ENCODE measurements at places on chromosomes 3 and 15. TPM values are rescaled to one million over a fixed set of nuclear protein-coding genes. Genes with fewer than 3 reads are reported as not detected.

GOLGA6L10 gene
- total RNA-seq: 0.56 TPM

RETNLB gene
- not detected for total RNA-seq

ITIH1 gene
- not detected for total RNA-seq

NPAP1 gene
- not detected for total RNA-seq

SLC24A5 gene
- not detected for total RNA-seq

- no peak for DNase-seq
Observed at GRCh38 chr3:57919987-57920386, 88.2 kb upstream of the FLNB start.

GRCh38 chr3:15326673-15327072 is 5.7 kb downstream of the SH3BP5 start:
- no peak for DNase-seq

DNA sequence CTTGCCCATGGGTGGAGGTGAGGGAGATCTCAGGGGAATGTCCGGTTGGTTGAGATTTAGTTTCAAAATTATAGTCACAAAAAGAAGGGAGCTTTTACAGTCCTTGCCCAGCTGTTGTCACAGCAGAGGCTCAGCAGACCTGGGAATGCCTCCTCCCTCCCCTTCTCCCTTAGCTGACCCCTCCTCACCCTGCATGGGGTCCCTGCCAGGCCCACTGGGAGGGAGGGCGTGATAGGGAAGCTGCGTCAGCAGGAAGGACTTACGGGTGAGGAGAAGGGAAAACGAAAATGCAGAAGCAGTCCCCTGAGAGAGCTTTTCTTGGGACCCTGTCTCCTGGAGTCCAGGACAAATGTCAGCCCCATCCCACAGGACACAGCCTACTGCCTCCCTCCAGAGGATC is 18.9 kb downstream of the SCN5A start:
- no peak for DNase-seq

DNA sequence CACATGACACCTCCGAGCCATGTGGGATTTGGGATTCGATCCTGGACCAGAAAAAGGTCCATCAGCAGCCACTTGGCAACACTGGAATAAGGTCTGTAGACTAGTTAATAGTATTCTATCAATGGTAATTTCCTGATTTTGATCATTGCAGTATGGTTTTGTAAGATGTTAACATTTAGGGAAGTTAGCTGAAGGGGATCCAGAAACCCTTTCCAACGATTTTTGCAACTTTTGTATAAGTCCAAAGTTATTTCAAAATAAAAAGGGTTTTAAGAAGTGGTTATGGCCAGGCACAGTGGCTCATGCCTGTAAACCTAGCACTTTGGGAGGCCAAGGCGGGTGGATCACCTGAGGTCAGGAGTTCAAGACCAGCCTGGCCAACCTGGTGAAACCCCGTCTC is 10.2 kb downstream of the BDH1 start:
- no peak for DNase-seq

- DNase-seq: no peak
Observed at GRCh38 chr3:150556792-150557191, 10.2 kb downstream of the EIF2A start.

DNA sequence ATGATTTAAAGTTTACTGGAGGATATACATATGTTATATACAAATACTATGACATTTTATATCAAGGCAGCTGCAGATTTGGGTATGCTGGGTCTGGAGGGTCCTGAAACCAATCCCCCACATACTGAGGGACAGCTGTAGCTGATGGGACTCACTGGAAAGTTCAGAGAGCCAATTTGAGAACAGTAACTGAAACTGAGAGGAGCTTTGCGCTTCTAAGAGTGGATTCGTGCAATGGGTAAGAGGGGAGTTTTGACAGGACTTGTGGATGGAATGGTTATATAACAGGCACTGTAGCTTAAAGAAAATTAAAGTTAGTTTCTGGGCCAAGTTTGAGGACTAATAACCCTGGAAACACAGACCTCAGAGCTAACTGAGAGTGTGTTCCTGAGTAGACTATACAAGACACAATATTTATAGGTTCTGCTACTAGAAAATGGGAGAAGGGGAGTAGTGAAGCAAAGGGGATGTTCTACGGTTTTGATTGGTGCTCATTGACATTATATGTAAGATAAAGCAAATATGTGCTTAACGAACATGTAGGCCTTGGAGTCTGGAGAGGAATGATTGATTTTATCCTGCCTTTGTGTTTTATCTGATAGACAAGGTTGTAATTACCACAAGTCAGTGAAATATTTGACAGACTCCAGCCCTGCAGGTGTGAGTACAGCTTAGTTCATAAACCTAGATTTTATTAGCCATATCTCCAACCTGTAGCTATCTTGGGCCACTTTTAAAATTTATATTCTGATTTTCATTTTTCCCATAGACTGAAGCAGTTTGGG is 4.8 kb upstream of the ZMAT3 start:
- DNase-seq: no peak

- no peak for DNase-seq
Observed at GRCh38 chr3:189944285-189945145, 176.2 kb downstream of the P3H2 start.

GRCh38 chr3:114331007-114331406 is 37.2 kb downstream of the TIGIT start:
- no peak for DNase-seq

DNA sequence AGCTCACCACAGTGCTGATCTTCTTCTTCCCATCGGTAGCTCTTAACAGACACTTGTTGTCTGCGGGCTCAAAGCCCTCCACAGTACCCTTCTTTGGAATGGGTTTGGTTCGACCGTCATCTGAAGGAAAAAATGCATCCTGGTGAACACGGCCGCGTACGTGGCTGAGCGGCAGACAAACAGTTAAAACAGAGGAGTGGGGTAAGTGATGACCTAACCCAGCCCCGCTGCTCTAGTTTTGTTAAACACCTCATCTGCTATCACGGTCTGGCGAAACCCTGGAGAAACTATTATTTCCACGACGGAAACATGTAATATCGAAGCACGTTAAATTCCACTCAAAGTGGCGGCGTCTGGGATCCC is 725 bp downstream of the SRP14 start:
- DNase-seq: no peak
